ENCODE measurements at places on chromosomes 4 and X.
A peak's percentile ranks its signal among the peaks of the same experiment; 100 is the strongest.

- no peak for DNase-seq
Measured at GRCh38 chr4:126582737-126583136, 1050.0 kb upstream of the INTU start.

- DNase-seq = no peak
Measured at GRCh38 chr4:73028621-73029020, 40.9 kb downstream of the COX18 start.

- no peak for DNase-seq
Measured at GRCh38 chrX:84339507-84340364, 151.7 kb upstream of the RPS6KA6 start.

DNA sequence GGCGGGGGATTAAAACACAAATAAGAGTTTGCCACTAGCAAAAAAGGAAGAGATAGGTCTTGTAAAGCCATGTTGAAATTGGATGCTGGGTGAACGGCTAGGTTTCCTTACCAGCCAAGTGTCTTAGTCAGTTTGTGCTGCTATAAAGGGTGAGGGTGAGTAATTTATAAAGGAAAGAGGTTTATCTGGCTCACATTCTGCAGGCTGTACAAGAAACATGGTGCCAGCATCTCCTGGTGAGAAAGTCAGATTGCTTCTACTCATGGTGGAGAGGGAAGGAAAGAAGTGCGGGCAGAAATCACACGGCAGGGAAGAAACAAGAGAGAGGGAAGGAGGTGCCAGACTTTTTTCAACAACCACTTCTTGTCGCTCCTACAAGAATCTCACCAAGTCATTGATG, 507.5 kb downstream of the SPOCK3 start:
- DNase-seq = no peak

- DNase-seq = no peak
Measured at GRCh38 chrX:150324919-150325318, 38.2 kb upstream of the MAMLD1 start.

- no peak for DNase-seq
Measured at GRCh38 chr4:89299153-89299791, 8.3 kb downstream of the GPRIN3 start.

- no peak for DNase-seq
Measured at GRCh38 chr4:2337896-2338295, 76.0 kb upstream of the MXD4 start.

GRCh38 chr4:154231806-154232478, 259.7 kb downstream of the DCHS2 start:
- no peak for DNase-seq

- DNase-seq = peak; percentile 75
Measured at GRCh38 chrX:103175944-103176753, 38.8 kb upstream of the BEX4 start.

GRCh38 chr4:88584471-88584900, 7.8 kb upstream of the HERC3 start:
- DNase-seq = no peak

DNA sequence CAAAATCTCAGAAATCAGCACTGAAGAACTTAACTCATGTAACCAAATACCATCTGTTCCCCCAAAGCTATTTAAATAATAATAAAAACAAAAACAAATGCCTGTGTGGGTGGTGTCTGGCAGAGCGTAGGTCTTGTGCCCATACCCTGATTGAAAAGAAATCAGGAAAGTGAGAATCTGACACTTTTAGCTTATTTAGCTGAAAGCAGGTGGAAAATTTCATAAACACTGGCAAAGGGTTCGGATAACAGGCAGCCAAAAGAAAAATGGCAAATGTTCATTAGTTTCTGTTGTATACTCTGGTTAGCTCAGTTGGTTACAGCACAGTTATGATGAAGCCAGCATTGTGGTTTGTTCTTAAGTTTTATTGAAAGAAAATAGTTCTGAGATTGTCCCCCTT, 48.3 kb downstream of the REPS2 start:
- no peak for DNase-seq

DNA sequence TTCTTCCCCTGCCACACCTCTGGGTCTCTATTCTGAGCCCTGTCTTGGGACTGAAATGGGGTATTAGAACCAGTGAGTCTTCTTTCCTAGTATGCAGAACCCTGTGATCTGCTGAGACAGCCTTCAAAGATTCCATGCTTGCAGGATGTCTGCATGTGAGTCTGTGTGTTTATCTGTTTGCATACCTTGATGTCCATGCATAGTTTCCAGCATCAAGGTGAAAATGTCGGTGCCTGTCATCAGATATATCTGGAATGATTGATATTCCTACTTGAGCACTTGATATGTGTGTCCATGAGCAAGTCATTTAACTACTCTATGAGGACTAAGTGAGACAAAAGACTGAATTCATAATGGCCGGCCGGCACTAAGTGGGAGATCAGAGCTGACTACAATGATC, 117.0 kb upstream of the HS3ST1 start:
- no peak for DNase-seq

GRCh38 chr4:74539044-74539790, 94.3 kb downstream of the AREG start:
- DNase-seq = no peak

- no peak for DNase-seq
Measured at GRCh38 chrX:20753076-20753475, 486.4 kb upstream of the RPS6KA3 start.

- no peak for DNase-seq
Measured at GRCh38 chr4:96677499-96677898, 837.6 kb downstream of the PDHA2 start.

- no peak for DNase-seq
Measured at GRCh38 chrX:78573630-78574029, 85.5 kb downstream of the RTL3 start.

GRCh38 chrX:39164212-39164611, 363.0 kb downstream of the MID1IP1 start:
- DNase-seq = no peak

GRCh38 chr4:25513814-25514213, 136.8 kb downstream of the ANAPC4 start:
- no peak for DNase-seq

- no peak for DNase-seq
Measured at GRCh38 chr4:100391086-100391485, 126.7 kb downstream of the EMCN start.

DNA sequence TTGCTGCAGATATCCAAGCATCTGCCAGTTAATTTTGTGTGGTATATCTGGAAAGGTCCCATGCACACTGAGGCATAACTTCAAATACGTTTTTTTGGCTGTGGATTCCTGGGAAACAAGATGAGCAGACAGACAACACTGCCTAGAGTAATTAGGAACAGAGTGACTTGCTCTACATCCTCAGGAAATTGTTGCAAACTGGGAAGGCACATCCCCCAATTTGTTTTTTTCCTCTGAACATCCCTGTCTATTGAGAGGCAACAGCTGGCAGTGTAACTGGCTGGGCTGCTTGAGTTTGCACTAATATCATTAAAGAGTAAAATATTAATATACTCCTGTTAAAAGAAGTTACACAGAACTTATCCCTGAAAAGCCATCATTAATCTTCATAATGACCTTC, 207.7 kb upstream of the SLIT2 start:
- no peak for DNase-seq

GRCh38 chr4:102792361-102792936, 31.7 kb upstream of the MANBA start:
- DNase-seq = no peak

All from activated T-cell treated with anti-CD3 and anti-CD28 coated beads, Interleukin-2, amount 50 U/mL, for 48 hours (primary cell).